Effector memory CD8-positive, alpha-beta T cell (primary cell): ENCODE measurements at places on chromosomes 12 and 14.

- DNase-seq: no peak
Measured at GRCh38 chr14:97106609-97107008, 309.4 kb downstream of the VRK1 start.

DNA sequence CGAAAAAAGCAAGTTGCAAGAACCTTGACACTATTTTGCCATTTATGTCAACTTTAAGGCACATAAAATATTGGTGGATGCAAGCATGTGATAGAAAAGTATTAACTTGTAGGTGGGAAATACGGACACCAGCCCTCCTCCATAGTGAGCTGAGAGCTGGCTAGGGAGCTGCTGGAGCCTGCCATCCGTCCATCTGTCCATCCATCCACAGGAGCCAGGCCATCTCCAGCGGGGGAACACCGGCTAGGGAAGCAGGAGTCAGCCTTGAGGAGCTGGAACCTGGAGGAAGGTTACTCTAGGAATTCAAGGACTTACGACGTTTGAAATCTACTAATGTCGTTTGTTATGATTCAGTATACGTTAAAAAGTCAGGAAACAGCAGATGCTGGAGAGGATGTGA is 120.7 kb upstream of the C14orf180 start:
- DNase-seq: no peak

DNA sequence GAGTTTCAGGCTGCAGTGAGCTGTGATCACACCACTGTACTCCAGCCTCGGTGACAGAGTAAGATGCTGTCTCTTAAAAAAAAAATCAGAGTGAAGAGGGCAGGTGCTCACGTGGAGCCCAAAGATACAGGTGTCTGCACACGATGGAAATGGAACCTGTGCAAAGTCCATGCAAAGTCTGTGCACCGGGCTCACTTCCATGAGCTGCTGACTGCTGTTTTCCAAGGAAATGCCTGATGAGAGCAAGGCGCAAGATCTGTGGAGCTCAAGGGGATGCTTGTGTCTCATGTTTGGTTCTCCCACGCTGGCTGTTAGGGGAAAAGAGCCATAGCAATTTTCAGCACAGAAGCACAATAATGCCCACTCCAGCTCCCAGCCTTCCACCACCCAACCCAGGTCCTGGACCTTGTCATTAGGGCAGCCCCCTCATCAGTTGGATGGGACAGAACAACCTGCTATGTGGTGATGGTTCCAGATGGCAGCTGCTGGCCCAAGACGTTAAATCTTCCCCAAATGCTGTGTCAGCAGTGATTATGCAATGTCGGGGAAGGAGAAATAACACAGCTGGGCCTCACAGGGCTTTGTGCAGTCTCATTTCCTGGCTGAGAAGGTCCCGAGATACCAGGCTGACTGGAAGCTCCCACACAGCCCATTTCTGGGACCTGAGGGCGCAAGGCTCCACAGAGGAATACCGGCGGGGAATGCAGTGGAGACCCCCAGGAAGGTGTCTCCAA is 27.9 kb upstream of the DICER1 start:
- DNase-seq: no peak

DNA sequence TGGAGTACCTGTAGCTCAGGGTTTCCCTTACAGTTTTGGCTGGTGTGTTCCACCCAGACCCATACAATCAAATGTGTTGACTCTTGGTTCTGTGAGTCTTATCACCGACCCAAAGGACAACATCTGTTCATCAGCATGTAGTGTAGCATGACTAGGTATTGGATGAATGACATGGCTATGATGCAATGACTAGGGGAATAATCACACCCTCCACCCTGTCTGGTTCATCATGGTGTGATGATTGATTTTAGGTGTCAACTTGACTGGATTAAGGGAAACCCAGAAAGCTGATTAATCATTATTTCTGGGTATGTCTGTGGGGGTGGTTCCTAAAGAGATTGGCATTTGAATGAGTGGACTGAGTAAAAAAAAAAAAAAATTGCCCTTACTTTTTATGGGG is 311.3 kb downstream of the DPF3 start:
- no peak for DNase-seq

DNA sequence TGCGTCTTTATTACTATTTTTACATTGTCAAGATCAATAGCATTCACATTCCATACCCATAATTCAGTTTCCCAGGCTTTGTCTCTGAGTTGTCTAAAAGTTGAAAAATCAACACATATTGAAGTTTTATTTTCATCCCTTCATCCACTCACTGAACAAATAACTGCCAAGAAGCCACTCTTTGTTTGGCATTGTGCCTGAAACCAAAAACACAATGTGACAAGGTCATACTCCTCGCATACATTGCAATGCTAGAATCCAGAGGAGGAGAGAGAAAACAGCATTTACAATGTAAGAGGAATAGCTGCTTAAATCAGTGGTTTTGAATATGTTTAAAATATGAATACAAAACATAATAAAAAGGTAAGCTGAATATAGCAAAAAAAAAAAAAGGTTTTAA is 71.8 kb downstream of the CCDC60 start:
- DNase-seq: no peak

DNA sequence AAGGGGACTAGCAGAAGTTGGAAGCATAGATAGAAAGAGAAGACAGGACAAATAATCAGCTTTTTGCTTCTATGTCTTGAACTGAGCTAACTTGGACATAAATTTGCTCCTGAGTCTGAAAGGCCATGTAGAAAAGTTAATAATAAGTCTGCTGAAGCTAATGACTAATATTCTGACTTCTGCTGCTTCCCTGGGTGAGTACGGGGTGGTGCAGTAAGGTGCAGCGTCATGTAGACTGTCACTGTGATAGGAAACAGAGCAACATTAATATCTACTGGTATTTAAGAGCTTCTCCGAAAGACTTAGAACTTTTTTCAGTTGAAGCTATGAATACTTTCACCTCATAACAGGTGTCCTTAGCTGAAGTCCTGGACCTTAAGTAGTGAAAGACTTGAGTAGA is 34.1 kb upstream of the CPM start:
- DNase-seq: no peak

GRCh38 chr12:9240776-9241175 is 32.6 kb upstream of the PZP start:
- DNase-seq: no peak
